A549 treated with ZK216348 at 1 μM for 4 hours (cell line): ENCODE measurements at places on chromosomes 2 and 18. TPM values are rescaled to one million over a fixed set of nuclear protein-coding genes. Genes with fewer than 3 reads are reported as not detected.

IL36B gene
- 0.15 to 0.37 TPM in 2 of 5 replicates, not detected in the others for total RNA-seq

RGPD3 gene
- total RNA-seq, result 0.11 to 0.20 TPM (median 0.14 TPM) in 5 replicates

RPRM gene
- 0.09 TPM in 1 of 5 replicates, not detected in the others for total RNA-seq

VAMP5 gene
- 0.31 TPM in 1 of 5 replicates, not detected in the others for total RNA-seq

CHRNA1 gene
- total RNA-seq, result not detected in 5 replicates

REG3G gene
- total RNA-seq, result not detected in 5 replicates

NEU2 gene
- not detected in 5 replicates for total RNA-seq

MARCO gene
- total RNA-seq, result 0.14 TPM in 1 of 5 replicates, not detected in the others

IL1F10 gene
- total RNA-seq, result not detected in 5 replicates

CFAP210 gene
- 0.13 to 0.89 TPM (median 0.41 TPM) in 5 replicates for total RNA-seq

CPLX4 gene
- total RNA-seq, result not detected in 5 replicates

MRPL44 gene
- total RNA-seq, result 44.5 to 55.1 TPM (median 46.3 TPM) in 5 replicates

RPIA gene
- 24.5 to 28.8 TPM (median 28.2 TPM) in 5 replicates for total RNA-seq

C2orf15 gene
- 0.39 to 0.99 TPM (median 0.53 TPM) in 5 replicates for total RNA-seq

COL3A1 gene
- 0.11 to 0.28 TPM (median 0.15 TPM) in 5 replicates for total RNA-seq

UPP2 gene
- not detected in 5 replicates for total RNA-seq

GALNT14 gene
- total RNA-seq, result 37.1 to 50.5 TPM (median 47.5 TPM) in 5 replicates

SH3RF3 gene
- total RNA-seq, result 0.28 to 0.63 TPM (median 0.49 TPM) in 5 replicates

RAB27B gene
- total RNA-seq, result 10.2 to 14.7 TPM (median 12.6 TPM) in 5 replicates

ATOH8 gene
- 7.8 to 14.0 TPM (median 9.8 TPM) in 5 replicates for total RNA-seq

TXNDC2 gene
- total RNA-seq, result 0.15 to 0.34 TPM (median 0.17 TPM) in 5 replicates

CDC42EP3 gene
- 53.9 to 68.2 TPM (median 58.5 TPM) in 5 replicates for total RNA-seq

LAMA3 gene
- total RNA-seq, result 46.0 to 56.7 TPM (median 53.4 TPM) in 5 replicates
